ENCODE measurements at places on chromosomes 4 and X.

GRCh38 chrX:11886745-11887144 is 128.7 kb downstream of the MSL3 start:
- no peak for DNase-seq

DNA sequence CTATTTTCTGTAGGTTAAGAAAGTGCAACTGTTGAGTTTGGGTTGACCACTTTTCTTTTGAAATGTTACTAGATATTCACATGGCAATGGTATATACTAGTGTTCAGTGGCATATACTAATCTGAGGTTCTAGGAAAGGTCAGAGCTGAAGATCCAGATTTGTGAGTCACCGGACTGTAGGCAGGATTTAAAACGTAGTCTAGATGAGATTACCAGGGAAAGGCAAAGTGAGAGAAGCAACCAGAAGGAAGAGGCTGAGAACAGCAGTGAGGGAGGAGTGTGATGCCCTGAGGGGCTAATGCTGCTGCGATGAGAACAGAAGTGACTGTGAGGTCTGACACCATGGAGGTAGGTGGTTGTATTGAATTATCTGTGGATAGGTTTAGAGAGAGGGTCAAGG is 9.7 kb upstream of the PLA2G12A start:
- no peak for DNase-seq

- DNase-seq: no peak
Measured at GRCh38 chr4:150209140-150209829, 131.0 kb downstream of the DCLK2 start.

GRCh38 chr4:162852642-162853041 is 314.0 kb downstream of the NAF1 start:
- DNase-seq: no peak

- no peak for DNase-seq
Measured at GRCh38 chr4:108978066-108978465, 215.2 kb upstream of the ETNPPL start.

GRCh38 chr4:184448821-184449220 is 25.5 kb downstream of the IRF2 start:
- DNase-seq: peak; percentile 24

DNA sequence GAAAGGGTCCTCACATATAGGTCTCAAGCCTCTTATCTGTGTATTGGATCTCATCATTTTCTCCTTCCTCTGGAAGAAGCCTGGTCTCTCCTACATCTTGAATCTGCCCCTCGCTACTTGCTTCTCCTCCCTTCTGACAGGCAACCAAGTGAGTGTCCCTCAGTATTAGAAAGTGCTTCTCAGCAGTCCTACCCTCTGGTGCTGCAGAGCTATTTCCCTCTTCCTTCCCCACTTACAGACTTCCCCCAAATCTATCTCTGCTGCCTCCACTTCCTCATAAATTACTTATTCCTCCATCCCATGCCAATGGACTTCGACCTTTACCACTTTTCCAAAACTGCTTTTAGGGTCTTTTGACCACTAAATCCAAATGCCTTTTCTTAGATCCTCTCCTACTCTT is 129.1 kb upstream of the NAP1L5 start:
- no peak for DNase-seq
